ENCODE measurements at places on chromosomes 1 and 21.

DNA sequence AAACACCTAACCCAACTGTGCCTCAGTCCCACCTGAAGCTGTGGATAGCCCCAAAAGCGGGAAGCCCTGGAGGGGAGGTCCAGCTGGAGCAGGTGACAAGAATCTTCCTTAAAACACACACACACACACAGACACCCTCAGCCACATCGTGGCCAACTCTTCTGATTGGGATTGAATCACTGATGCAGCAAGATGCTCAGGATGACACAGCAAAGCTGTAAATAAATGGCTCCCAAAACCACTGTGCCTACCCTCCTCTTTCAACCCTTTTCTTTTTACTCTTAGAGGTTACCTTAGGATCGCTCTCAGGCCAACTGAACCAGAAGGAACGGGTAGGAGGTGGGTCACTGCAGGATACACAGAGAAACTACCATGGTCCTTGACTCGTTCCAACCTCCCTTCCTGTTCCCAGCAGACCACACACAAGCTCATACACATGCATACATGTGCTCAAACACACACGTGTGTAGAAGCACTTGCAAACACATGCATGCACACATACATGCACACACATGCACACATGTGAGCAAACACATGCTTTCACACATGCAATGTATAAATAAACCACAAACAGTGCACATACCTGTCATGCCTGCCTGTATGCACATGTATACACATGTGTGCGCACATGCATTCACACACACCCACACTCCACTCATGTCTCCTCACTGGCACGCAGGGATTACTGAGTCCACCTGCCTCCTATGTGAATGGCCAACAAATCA is 14.4 kb downstream of the CAPN9 start:
- DNase-seq = no peak

DNA sequence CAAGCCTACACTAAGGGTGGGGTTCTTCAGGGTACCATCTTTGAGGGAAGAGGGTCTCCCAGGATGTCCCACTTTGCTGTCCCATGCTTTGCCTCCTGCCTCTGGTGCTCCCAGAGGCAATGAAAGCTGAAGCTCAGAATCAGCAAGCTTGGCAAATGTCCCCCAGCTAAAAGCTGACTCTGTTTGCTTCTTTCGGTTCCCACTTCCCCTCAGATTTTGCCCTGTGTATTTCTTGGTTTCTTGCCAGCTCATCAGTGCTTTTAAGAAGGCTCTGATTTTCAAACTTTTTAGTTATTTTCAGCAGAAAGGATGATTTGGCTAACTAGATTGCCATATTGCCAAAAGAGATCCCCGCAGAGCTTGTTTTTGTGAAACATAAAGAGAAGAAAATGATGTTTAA is 33.1 kb upstream of the COG2 start:
- no peak for DNase-seq

GRCh38 chr1:199734186-199734585 is 293.3 kb upstream of the NR5A2 start:
- no peak for DNase-seq

DNA sequence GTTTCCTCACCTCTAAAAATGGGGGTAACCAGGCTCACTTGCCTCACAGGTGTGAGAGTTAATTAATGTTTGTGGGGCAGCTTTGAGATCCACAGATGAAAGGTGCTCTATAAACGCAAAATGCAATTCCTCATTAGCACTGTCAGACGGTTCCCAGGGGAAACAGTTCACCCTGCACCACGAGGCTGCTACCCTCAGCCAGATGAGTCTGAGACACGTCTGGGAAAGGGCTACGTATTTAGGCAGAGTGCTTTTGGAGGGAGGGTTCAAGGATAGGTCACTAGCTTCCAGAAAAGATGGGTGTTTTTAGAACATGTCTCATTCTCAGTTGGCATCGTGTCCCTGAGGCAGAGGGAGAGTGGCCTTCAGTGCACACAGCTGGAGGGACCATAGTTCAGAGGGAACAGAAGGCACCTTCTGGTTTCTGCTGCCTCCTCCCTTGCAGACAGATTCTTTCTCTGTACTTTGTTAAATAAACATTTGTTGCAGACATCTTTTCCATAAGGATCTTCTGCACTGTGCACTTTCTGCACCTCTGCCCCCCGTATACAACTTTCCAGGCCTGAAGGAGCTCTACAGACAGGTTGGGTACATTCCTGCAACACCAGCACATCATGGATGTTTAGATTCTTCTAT is 139.9 kb downstream of the CLIC6 start:
- DNase-seq = no peak

GRCh38 chr1:62689524-62689923 is 1.3 kb upstream of the DOCK7 start:
- DNase-seq = no peak

- DNase-seq = no peak
Observed at GRCh38 chr1:19339214-19339861, 27.2 kb downstream of the SLC66A1 start.

DNA sequence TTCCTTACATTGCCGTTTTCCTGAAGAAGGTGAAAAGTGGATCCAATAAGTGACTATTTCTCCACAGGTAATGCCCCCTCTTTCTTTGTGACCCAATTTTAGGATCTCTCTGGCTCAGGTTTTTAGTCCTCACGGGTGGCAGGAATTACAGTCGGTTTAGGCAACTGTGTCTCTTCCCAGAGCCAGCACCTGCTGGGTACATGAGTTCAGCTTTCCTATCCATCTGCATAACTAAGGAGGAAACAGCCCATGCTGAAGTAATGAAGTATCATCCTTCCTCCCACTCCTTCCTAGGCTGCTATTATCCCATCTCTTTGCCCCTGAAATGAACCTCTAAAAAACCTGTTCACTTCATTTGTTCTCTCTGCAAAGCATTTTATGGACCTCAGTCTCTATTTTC is 544.6 kb downstream of the NEGR1 start:
- DNase-seq = no peak

DNA sequence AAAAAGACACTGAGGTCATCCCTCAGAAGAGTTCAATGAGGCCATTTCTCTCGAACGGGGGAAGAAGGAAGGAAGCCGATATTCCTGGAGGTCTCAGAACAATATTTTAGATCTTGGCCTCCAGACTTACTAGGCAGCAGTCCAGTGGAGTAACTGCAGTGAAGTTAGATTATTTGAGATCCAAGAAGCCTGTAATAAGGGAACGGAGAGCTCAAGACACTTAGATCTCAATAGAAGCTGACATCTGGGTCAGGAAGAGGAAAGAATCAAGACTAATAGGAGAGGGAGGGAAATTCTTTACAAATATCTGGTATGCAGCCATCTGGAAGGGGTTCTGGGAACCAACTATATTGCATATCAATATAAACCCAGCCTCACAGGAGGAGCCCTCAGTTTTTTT is 13.6 kb upstream of the ENAH start:
- DNase-seq = no peak

DNA sequence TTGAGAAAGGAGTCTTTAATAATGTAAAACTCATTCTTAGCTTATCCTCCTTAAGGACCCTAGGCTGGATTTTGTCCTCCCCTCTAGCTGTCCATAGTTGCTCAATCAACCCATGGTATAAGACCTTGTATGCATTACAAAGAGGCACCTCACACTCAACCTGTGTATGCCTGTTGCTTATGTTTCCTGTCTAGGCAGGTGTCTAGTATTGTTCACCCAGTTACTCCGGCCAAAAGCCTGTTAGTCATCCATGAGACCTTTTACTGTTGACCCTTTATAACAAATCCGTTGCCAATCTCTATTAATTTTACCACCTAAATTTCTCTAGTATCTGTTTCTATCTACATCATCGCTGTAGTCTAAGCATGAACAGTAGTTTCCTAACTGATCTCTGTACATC is 3.7 kb downstream of the LYPLAL1 start:
- no peak for DNase-seq

GRCh38 chr1:238492271-238492670 is 601.5 kb upstream of the ZP4 start:
- no peak for DNase-seq

- DNase-seq = no peak
Observed at GRCh38 chr1:32242341-32242851, 4.6 kb upstream of the FAM167B start.

DNA sequence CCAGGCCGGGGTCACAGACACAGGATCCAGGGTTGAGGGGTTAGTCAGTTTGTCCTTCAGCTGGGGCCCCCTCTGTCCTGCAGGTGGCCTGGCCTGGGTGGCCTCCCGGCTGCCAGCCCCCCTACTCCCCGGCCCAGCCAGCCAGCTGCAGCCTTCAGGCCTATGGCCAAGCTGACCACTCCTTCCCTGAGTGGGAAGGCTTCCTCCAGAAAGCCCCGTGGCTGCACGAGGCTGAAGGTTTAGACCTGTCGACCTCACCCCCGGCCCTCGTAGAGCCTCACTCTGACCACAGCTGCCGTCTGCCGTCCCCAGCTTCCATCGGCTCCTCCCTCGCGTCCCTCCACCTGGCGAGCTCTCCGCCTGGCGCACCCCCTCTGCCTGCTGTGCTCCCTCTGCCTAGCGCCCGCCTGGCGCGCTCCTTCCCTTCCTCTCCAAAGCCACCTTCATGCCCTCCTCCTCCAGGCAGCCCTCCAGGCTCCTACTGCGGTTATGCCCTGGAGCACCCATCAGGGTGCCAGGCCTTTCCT is 9.6 kb downstream of the TTLL10 start:
- no peak for DNase-seq

DNA sequence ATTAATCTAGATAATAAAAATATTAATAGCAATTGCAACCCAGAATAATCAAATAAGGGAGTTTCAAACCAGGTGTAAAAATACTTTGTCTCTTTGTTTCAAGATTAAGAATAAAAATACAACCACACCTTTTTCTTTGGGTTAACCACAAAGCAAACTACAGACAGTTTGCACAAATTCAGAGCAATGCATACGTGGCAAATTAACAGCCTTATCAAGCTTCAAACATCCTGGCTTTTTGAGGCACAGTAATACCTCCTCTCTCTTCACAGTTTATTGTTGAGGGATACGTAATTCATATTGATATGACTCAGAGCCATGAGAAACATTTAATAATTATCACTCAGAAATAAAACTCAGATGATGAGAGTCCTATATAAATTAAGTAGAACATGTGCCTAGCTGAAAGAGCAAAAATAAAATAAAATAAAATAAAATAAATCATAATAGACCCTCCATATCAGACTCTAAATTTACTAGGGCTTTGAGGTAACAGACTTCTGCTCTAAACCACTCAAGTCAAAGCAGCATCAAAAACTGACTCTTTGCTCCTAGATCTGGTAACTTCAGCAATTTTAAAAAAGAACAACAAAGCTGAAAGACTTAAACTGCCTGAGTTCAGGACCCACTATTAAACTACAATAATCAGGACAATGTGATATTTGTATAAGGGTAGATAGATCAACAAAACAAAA is 11.4 kb downstream of the EDEM3 start:
- DNase-seq = no peak

GRCh38 chr1:113226148-113226547 is 153.2 kb downstream of the LRIG2 start:
- DNase-seq = no peak
